ENCODE measurements at places on chromosomes 11 and 22. TPM values are rescaled to one million over a fixed set of nuclear protein-coding genes. Genes with fewer than 3 reads are reported as not detected.

GRCh38 chr22:49878206-49878605 lies 24.6 kb downstream of the ZBED4 start:
- DNase-seq: no peak

DNA sequence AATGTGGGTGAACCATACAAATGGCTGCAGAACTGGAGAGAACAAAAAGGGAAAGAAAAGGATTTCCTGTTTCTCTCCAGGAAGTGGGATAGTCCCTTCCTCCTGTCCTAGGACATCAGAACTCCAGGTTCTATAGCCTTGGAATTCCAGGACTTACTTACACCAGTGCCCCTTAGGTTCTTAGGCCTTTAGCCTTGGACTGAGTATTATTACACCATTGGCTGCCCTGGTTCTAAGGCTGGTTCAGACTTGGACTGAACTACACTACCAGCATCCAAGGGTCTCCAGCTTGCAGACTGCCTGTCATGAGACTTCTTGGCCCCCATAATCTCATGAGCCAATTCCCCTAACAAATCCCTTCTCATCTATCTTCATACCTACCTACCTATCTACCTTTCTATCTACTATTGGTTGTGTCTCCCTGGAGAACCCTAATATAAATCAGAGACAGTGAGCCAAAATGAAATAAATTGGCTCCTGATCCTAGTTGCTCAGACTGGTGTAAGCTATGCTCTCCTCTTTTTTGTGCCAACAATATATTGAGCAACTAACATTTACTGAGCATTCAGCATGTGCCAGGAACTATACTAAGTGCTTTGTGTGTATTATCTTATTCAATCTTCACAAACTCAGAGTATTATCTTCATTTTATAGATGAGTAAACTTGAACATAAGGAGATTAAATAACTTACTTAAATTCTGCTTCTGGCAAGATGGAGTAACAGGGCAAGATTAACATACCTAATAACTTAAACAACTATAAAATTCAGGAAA lies 303.7 kb downstream of the TTC28 start:
- no peak for DNase-seq

GRCh38 chr11:74465291-74465708 lies 2.0 kb downstream of the KCNE3 start:
- DNase-seq: no peak

DNA sequence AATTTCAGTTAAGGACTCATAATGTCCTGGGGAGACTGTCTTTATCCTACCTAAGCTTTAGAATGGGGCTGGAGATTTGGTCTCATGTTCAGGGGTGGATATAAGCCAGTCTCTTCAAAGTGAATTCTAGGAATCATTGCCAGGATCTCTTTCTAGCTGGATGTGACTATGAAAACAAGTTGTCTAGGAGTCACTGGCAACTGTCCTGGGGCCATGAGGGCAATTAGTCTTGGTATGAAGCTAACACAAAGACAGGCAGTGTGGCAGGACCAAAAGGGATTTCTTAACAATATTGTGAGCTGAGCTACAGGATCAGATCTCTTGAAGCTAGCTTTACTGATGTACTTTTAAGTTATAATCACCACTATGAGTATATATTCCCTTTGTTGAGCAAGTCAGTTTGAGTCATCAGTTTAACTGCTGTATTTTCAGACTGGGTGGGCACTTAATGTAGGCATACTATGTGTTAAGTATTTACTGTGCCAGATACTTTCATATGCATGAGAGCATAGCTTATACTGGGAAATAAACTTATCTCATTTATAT lies 390.0 kb upstream of the CCDC90B start:
- no peak for DNase-seq

SPON1 gene
- total RNA-seq: 7.6 TPM

DNA sequence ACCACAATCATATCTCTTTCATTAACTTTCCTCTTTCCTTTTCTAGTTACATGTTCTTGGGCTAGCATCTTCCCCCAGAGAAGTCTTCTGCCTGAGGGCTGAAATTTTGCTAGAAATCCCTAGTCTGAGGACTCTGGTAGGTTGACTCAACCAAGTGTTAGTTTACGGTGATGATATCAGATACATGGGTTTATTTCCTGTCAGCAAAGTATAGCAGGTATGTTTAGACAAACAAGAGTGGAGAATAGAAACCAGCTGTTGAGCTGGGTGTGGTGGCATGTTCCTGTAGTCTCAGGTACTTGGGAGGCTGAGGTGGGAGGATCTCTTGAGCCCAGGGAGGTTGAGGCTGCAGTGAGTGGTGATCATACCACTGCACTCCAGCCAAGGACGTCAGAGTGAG lies 11.2 kb downstream of the FOLR1 start:
- no peak for DNase-seq

GRCh38 chr22:30010789-30011405 lies 69.4 kb upstream of the HORMAD2 start:
- DNase-seq: no peak

DNA sequence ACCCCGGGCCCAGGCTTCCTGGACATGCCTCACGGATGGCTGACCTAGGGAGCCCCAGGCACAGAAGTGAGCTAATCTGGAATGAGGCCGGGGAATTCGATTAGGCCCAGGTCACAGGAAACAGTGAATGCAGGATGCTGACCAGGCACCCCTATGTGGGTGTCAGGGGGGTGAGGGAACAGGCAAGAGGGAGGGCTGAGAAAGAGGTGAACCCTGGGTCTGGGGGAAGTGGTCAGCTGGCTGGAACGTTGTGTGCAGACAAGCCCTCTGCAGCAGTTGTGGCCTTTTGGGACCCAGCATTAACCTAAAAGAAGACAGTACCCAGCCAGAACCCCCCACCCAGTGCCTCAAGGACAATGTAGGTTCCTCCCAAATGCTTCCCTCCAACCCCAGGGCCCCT lies 8.1 kb downstream of the SERHL2 start:
- no peak for DNase-seq

DNA sequence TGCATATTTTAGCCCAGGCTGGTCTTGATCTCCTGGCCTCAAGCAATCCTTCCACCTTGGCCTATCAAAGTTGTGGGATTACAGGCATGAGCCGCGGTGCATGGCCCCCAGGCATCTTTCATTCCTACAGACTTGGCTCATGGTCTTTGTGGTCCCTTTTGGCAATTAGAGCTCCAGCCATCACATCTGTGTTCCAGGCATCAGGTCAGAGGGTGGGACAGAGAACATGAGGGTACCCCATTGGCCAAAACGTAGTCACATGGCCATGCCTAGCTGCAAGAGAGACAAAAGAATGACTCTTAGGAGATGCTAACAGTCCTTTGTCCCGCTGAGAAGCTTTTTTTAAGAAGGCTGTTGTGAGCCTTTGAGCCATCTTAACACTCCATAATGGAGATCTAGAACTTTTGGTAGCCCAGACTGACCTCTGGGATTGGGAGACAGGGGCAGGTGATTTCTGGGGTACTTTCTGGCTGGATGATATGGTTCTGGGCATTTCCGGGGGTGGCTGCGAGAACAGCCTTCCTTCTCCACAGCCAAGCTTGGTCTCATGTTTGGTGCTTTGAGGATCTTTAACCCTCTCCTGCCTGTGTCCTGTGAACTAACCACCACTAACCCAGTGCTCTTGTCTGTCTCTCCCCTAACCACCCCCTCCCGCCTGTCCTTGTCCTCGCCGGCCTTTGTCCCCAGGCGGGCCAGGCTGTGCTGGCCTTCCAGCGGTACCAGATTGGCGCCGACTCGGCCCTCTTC lies 18.4 kb upstream of the TAB1 start:
- DNase-seq: no peak

ARL14EP gene
- 21.8 TPM for total RNA-seq

DNA sequence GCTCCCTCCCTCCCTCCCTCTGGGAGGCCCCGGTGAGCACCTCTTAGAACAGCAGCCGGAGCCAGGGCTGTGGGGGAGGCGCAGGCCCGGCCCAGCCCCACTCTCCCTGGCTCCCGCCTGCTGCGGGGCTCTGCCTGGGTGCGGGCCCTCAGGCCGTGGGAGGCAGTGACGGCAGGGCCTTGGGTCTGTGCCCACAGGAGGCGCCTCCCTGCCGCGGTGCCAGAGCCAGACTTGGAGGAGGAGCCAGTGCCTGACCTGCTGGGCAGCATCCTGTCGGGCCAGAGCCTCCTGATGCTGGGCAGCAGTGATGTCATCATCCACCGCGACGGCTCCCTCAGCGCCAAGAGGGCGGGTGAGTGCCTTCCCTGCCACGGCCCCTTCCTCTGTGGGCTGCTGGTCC lies 9.5 kb downstream of the IRF7 start:
- DNase-seq: peak; percentile 93
